ENCODE measurements at places on chromosomes 12 and 14. TPM values are rescaled to one million over a fixed set of nuclear protein-coding genes. Genes with fewer than 3 reads are reported as not detected.
A peak's percentile ranks its signal among the peaks of the same experiment; 100 is the strongest.

The JPH4 gene
- total RNA-seq: 1.2 TPM

The TAS2R9 gene
- not detected for total RNA-seq

The SIX6 gene
- total RNA-seq: not detected

The MAP3K9 gene
- total RNA-seq: 5.9 TPM

The LALBA gene
- total RNA-seq: not detected

The ZNF891 gene
- 7.9 TPM for total RNA-seq

The TEX52 gene
- not detected for total RNA-seq

The CDKN3 gene
- 3.4 TPM for total RNA-seq

The PLCZ1 gene
- not detected for total RNA-seq

The LRIG3 gene
- not detected for total RNA-seq

The ALDH1L2 gene
- total RNA-seq: 0.24 TPM

DNA sequence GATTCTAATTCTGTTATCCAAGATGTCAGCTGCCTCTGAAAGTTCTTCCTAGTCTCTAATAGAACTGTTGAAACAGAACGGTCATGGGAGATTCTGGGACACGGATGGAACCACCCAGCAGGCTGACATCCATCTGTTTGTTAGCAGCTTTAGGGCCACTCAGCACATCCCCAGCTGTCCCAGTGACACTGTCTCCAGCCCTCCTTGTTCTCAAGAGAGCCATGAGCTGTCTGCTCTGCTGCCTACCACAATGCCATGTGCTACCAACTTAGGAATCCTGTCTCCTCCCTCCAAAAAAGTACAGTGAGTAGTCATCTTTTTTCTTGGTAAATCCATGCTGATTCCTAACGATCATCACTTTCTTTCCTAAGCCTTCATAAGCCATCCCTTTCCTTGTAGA, 130.5 kb downstream of the ZFP36L1 start:
- no peak for DNase-seq

GRCh38 chr12:120666571-120667390, 20.2 kb upstream of the MLEC start:
- DNase-seq: no peak

- no peak for DNase-seq
Measured at GRCh38 chr12:60194678-60195077, 598.8 kb downstream of the SLC16A7 start.

GRCh38 chr12:31016057-31016456, 57.6 kb upstream of the DDX11 start:
- DNase-seq: no peak

DNA sequence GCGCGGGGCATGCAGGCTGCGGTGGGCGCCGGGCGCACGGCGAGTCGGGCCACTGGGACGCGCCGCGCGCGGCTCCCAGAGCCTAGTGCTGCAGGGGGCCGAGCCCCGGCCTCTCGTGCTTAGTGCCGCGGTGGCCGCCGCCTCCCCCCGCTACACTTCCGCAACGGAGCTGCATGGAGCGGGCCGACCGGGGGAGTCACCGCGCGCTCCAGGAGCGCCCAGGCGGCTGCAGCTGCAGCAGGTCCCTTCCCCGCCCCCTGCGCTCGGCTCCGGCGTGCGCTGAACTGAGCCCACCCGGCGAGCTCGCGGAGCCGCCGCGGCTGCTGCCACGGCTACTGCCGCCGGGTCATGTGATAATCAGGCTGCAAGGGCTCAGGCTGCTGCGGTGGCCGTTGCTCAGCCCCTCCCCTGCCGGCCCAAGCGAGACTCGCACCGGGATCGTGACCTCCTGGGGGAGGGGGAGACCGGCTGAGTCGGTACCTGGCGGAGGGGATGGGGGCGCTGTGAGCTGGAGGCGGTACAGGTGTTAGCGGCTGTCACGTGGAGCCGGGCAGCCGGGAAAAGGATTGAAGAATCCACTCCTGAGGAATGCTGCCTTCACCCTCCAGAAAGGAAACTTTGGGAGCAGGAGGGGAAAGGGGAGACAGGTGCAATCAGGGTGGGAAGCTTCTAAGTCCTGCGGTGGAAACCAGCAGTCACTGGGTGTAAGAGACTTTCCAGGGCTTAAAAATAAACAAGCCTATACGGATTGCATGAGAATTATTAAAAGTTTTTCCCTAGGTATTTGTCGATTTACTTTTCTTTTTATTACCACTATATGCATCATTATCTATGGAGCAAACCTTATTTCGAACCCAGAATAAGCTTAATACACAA, at the start of gene PPM1H:
PPM1H (minus strand) TSS at position 352 of the 876 bp plus-strand sequence. CDS start 414 bp downstream, outside the sequence.
- peak; percentile 4 for DNase-seq

DNA sequence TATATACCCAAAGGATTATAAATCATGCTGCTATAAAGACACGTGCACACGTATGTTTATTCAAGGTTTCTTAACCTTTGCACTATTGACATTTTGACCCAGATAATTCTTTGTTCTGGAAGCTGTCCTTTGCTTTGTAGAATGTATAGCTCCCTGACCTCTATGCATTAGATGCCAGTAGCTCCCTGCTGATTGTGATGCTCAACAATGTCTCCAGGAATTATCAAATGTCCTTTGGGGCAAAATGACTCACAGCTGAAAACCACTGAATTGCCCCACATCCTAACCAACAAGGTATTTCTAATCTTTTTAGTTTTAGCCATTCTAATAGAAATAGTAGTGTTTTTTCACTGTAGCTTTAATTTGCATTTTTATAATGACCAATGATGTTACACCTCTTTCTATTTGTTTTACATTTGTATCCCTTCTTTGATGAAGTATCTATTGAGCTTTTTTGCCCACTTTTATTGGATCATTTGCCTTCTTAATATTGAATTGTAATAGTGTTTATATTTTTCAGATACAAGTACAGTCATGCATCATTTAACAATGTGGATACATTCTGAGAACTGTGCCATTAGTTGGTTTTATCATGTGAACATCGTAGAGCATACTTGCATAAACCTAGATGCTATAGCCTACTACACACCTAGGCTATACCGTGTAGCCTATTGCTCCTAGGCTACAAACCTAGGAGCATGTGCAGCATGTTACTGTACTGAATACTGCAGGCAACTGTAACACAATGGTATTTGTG, 10.4 kb upstream of the NOPCHAP1 start:
- DNase-seq: no peak

GRCh38 chr12:90010089-90010488, 301.5 kb upstream of the ATP2B1 start:
- DNase-seq: no peak

- no peak for DNase-seq
Measured at GRCh38 chr12:67911275-67911600, 78.0 kb upstream of the IFNG-AS1 start.

DNA sequence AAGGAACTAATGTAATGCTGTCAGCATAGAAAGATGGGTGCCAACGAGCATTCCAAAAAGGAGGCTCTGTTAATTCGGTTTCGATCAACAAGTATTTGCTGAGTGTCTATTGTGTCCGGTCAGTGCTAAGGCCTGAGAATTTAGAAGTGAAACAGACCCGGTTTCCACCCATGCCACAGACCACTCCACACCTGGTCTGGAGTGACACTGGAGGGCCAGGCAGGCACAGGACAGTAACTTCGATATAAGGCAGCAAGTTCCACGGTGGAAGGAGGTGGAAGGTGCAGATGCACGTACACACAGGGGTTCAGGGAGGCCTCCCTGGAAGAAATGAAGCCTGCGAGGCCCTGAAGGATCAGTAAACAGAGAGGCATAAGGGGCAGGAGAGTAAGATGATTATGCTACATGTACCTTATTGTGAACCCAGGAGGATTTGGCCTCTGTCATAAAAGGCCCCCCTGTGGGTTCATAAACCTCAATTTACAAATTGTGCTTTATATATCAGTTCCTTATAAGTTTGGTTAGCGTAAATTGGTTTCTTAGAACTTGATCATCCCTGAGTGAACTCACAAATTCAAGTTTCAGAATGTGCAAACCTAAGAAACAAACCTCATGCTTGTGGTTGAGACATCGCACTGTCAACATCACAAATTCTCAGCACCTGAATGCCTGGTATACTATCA, 25.9 kb downstream of the SSH1 start:
- DNase-seq: no peak

DNA sequence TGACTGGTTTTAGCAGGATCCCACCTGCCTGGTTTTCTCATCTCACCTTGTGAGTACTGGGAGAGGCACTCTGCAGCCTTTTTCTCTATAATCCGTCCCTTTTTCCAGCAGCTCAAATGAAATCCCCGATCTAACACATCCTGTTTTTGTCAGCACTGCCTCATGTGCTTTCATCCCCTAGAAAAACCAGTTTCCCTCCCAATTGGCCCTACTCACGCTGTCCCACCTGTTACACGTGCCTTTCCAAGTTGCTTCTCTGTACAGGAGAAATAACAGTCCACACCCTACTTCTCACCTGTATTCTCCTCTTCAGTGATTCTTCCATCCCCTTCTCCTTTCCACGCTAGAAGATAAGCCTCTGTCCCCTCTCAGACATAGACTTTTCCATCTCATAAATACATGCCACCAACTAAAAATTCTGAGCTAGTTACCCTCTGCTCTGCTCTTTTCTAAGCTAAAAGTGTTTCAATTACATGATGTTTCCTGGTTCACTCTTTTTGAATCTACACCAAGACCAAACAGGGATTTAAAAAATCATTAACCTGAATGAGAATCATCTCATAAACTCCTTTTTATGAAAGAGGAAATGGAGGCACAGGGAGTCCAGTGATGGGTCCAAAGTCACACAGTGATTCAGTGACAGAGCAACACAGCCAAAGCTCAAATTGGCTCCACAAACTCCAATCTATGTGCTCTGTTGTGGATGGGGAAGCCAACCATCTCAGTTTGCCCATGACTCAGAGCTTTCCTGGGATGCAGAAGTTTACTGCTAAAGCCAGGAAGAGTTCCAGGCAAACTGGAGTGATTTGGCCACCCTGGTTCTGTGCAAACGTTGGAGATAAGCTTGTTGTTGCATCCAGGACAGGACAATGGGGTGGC, 240.0 kb upstream of the TMEM132C start:
- DNase-seq: no peak

GRCh38 chr14:80575763-80576162, 364.5 kb upstream of the DIO2 start:
- DNase-seq: no peak

GRCh38 chr14:35051796-35052195, 5.7 kb downstream of the FAM177A1 start:
- DNase-seq: no peak

DNA sequence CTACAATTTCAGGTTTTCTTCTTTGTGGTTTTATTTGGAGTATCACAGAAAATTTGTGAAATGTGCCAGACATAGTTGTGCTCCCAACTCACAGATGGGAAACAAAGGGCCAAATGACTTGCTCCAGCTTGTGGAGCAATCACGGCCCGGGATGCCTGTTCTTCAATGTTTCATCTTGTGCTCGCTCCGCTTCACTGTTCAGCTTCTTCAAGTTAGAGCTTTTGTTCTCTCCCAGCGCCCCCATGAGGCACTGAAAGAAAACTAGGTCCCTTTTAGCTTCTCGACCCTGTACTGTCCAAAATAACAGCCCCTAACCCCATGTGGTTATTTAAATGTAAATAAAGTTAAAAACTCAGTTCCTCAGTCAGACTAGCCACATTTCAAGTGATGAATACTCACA, 187.9 kb upstream of the STXBP6 start:
- DNase-seq: no peak

GRCh38 chr12:38279756-38280155, 36.8 kb upstream of the ALG10B start:
- no peak for DNase-seq

DNA sequence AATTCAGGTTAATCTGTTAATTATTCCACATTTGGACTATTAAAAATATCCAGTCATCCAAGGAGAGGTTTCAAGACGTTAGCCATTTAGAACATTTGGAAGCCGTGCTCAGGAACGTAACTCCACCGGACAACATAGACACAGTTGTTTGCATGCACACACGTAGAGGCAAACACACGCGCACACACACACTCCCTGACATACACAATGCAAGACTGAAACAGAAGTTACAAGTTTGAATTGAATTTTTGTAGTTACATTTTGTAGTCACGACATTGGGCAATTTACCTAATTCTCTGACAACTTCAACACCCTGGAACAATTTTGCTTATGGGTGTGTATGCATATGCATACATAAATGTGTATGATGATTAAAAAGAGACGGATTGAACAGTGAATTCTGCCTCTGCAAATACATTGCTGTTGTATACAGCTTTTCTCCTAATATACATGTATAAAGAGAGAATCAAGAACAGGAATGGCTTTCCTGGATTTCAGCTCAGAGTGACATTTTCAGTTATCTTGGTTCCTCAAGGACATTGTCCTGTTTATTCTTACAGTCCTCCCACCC, 298.8 kb downstream of the LRFN5 start:
- DNase-seq: no peak

DNA sequence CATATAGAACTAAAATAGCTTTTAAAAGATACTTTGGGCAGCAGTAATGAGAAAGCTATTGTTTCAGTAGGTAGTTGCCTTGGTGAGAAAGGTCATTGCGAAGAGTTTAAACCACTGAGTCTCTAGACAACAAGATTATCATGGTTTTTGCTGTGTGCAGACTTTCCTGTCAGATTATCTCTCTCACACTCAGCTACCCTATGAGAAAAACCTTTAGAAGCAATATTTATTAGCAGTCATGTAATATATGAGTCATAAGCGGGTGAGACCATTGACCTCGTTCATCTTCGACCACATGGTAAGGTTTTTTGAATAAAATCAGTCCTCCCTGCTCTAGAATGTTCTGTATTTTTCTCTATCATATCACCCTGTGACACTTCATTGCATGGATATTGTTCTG, 59.9 kb downstream of the GPR65 start:
- no peak for DNase-seq

- no peak for DNase-seq
Measured at GRCh38 chr12:123917337-123917850, 55.2 kb downstream of the CCDC92 start.

- no peak for DNase-seq
Measured at GRCh38 chr14:47148686-47149085, 497.1 kb upstream of the RPL10L start.

- DNase-seq: no peak
Measured at GRCh38 chr12:65585648-65586602, 238.4 kb upstream of the HMGA2 start.

GRCh38 chr12:89352242-89352491, 134 bp downstream of the DUSP6 start:
- DNase-seq: no peak

GRCh38 chr12:113422030-113422885, at the start of gene SDSL:
Gene SDSL, plus strand, starts transcription at chr12:113422380. Its CDS starts 5,603 bp downstream, at chr12:113427983.
- DNase-seq: no peak

GRCh38 chr14:68576496-68577244, 216.2 kb downstream of the ZFP36L1 start:
- no peak for DNase-seq

DNA sequence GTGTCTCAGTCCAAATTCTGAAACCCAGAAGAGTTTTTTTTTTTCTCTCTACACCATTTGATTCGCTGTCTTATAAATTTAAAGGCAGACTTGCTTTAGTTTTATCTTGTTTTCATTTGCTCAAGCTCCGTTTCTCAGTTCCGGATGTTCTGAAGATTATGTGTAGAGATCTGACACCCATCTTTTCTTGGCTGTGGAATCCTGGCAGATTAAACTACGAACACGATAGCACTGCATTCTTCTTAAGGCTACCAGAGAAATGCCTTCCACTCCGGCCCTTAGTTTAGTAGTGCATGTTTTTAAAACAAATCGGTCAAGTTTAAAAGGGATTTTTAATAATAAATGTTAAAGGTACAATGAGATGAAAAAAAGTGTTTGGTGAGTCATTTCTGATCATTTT, 106.4 kb downstream of the LMO3 start:
- no peak for DNase-seq

- no peak for DNase-seq
Measured at GRCh38 chr12:49100380-49100779, 5.8 kb upstream of the DHH start.

- no peak for DNase-seq
Measured at GRCh38 chr12:55631056-55631455, 5.6 kb upstream of the OR10P1 start.
